ENCODE measurements at places on chromosomes 2 and 18.

- no peak for DNase-seq
Measured at GRCh38 chr2:224427471-224427870, 25.6 kb upstream of the FAM124B start.

DNA sequence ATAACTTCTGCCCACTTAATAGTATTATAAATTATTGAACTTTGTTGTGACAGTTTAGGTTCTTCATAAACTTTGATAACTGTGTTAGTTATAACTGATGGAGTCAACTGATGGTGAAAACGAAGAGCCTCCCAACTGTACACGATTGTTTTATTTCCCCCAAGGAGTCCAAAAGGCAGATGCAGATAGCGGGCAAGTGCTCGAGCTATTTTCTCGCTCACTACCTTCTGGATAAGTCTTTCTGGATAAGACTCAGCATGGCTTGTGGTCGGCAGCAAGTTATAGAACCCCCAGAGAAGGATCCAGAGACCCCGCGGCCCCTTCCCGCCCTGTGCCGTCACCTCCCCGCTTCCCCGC lies 517 bp downstream of the GCFC2 start:
- DNase-seq, result peak; percentile 35

- DNase-seq, result no peak
Measured at GRCh38 chr2:121211251-121211650, 73.8 kb downstream of the TFCP2L1 start.

- DNase-seq, result no peak
Measured at GRCh38 chr18:2304378-2305175, 266.7 kb downstream of the METTL4 start.

GRCh38 chr18:62716619-62717168 lies 1.4 kb downstream of the PHLPP1 start:
- peak; percentile 47 for DNase-seq

- DNase-seq, result no peak
Measured at GRCh38 chr2:33377048-33377447, 99.4 kb upstream of the RASGRP3 start.

DNA sequence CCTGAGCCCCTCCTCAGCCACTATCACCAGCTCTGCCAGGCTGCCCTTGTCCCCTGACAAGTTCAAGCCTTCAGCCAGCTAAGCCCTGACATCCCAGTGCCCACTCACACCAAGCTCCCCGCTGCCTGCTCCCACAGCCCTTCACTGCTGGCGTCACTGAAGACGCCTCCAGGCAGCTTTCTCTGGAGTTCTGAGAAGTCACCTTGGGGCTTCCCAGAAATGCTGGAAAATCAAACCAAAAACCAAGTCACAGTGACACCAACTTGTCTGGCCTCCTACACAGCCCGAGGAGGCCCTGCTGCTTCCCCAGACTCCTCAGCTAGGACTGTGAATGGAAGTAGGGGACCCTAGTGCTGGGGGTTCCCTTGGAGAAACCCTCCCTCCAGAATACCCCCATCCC lies 2.2 kb upstream of the TNS1 start:
- DNase-seq, result no peak

DNA sequence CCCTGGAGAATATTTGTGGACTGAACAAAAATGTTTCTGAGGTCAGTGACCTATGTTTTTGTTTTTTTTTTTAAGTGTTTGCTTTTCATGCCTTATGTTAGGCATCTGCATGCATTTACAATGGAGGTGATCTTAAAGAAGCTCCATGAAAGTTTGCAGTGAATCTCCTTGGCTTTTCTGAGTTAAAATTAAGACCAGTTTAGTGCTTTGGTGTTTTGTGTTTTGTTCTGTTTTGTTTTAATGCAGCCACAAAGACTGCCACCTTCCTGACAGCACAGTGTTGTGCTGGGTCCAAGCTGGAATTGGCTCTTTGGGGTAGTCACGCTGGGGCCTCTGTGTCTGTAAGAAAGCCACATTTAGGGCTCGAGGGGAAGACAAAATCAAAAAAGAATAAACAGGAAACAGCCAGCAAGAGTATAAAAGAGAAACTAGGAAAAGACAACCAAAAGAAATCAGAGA lies 396.2 kb downstream of the ARHGAP15 start:
- no peak for DNase-seq

- DNase-seq, result no peak
Measured at GRCh38 chr2:238857959-238858358, 10.1 kb downstream of the TWIST2 start.

- DNase-seq, result no peak
Measured at GRCh38 chr2:66481100-66481549, 46.2 kb downstream of the MEIS1 start.

DNA sequence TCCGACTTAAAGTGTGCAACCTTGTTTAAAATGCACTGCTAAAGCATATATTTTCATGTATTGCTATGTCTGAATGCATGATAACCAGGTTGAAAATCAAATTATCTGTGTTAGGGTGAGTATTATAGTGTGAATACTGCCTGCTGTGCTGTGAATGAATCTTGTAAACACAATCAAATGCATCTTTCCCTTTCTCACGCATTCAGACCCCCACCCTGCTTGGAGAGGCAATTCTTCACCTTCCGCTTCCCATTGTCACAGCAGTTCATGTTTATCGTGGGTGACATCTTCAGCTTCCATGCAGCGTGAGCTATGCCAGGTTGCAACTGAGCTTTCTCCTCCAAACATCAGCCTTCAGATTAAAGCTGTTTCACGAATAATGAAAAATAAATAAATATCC lies 418.0 kb downstream of the MEIS1 start:
- no peak for DNase-seq

- DNase-seq, result no peak
Measured at GRCh38 chr2:31378389-31378788, 36.2 kb downstream of the XDH start.

DNA sequence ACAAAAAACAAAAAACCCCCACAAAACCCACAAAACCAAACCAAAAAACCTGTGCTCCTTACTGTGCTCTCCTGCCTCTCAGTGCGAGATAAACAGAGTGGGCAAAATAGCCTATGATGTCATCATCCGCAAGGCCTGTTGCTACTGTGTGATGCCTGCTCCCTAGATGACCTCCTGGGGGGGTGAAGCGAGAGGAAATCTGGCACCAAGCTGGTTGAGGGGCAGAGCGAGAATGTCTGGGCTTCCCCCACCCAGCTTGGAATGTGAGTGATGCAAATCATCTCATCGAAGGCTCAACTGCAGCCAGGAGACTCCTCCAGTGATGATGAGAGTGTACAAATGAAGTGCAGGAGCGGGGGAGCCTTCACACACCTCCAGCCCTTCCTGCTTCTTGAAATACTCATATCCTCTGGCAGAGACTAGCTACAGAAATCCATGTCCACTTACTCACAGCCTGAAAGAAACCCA lies 57.7 kb upstream of the MAP4K3 start:
- no peak for DNase-seq

DNA sequence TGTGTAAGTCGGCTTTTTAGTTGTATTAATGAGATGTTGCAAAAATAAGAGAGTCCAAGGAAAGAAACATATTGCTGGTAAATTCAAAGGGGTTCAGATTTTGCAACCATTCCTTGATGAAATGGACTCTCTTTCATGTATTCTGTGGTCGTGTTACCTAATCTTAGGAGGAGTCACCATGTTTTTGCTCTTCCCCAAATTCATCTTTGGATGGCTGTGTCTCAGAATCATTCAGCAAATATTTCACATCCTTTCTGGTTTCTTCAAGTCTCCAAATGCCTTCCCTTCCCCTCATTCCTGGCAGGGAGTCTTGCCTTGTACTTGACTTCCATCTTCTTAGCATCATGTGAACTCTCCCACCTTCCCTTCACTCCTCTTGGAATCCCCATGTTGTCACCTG lies 66.1 kb downstream of the PTPRM start:
- no peak for DNase-seq

Measured in globus pallidus (tissue), 1 donor.